ENCODE measurements at places on chromosomes 2 and 18.

GRCh38 chr2:224039770-224040440, 819 bp upstream of the SERPINE2 start:
- no peak for DNase-seq

DNA sequence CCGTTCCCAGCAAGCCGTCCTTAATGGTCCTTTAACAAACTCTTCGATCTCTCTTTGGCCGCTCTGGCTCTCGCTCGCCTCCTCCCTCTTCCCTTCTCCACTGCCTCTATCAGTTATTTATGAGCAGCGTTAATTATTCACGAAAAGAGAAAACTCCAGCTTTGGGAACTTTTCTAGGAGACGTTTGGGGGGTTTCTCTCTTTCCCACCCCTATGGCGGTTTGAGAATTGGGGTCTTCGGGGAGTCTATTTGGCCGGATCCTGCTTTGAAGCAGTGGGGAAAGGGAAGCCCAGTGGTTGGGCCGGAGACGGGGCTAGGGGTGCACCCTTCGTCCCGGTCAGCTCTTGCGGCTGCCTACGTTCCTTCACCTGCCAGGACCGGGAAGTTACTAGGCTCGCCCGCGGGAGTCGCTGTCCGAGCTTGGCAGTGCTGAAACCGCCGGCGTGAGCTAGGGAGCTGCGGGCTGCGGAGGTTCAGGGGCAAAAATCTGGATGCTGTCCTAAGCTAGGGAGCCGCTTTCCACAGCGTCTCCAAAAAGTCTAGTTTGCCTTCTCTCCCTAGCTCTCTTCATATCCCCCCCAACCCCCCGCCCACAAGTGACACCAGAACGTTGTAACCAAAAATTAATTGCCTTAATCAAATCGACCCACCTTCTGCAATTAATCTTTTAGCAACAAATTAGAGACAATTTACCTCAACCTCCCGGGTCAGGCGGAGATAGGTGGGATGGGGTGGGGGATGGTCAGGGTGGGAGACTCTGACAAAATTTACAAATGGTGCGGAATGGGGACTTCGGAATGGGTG, 8.9 kb upstream of the SKOR2 start:
- no peak for DNase-seq

DNA sequence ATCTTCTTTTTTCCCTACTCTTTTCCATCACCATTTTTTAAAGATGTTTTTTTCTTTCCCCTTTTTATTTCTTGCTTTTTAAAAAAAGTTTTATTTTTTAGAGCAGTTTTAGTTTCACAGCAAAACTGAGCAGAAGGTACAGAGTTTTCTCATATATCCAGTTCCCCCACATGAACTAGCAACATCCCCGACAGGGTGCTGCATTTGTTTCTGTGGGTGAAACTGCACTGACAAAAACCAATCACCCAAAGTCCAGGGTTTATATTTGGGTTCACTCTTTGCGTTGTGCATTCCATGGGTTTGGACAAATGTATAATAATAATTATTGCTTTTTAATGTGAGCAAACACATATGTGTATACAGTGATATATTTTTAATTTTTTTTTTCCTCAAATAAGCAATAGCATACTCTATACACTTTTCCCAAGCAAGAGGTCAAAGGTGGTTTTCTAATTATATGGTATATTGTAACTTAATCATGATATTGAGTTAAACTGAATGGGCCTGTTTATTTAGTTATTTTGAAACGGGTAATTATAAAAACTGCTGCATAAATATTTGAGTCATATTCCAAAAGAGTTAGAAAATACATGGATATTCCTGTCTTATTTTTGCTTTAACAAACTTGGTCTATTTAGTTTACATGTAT, 50.3 kb downstream of the NCK2 start:
- DNase-seq = no peak

DNA sequence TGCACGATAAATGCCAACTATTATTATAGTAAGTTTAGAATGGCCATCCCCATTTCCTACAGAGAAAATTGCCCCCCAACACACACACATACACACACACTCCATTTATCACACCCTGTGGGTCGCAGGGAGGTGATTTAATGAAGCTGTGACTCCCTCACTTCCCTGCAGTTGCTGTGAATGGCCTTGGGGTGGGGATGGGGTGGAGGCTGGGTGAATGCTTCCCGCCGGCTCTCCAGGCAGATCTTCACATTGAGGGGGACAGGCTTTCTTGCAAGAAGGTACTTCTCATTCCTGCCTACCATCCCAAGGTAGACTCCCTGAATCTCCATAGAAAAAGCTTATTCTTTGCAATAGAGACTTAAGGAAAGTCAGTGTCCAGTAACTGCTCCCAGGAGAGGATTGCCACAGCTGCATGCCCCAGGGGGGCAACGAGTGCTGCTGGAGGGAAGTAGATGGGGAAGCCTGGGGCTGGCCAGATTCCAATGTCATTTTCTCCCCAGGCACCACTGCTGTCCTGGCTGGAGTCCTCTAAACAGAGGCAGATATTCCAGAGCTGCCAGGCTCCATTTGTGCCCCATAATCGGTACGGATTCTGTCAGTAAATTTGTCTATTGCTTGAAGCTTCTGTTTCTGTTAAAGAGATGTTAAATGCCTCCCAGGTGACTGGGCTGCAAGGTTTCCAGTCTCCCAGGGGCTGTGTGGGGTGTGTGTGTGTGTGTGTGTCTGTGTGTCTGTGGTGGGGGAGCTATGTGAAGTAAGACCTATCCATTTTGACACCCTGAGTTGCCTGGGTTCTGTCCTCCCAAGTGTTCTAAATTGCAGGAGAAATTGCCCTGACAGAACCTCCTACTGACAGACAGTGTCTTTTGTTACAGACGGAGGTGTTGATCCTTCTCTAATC, 265.5 kb downstream of the SRBD1 start:
- DNase-seq = no peak

- no peak for DNase-seq
Observed at GRCh38 chr2:145691659-145692058, 1171.7 kb upstream of the ZEB2 start.

- DNase-seq = no peak
Observed at GRCh38 chr2:78984386-78984785, 41.1 kb upstream of the REG3G start.

- DNase-seq = no peak
Observed at GRCh38 chr2:113148606-113149552, 21.5 kb downstream of the IL1RN start.

- no peak for DNase-seq
Observed at GRCh38 chr2:75030218-75031009, 72.0 kb downstream of the POLE4 start.

GRCh38 chr2:126749537-126749936, 93.6 kb downstream of the GYPC start:
- DNase-seq = no peak

DNA sequence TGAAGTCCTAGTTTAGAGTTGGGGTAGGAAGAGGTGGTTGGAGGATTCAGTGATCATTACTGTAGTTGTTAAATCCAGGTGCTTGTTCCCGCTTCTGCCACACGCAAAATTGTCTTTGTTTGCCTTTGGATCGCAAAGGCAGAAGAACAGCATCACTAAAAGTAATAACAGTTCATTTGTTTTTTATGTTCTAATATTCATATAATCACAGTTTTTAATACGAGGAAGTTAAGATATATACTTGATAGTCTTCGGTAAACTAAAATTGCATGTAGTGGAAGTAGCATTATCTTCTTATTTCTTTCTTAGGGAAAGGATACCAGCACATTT, 365 bp downstream of the NDUFB3 start:
- DNase-seq = no peak

GRCh38 chr2:120768112-120769048, 32.7 kb downstream of the GLI2 start:
- no peak for DNase-seq

- no peak for DNase-seq
Observed at GRCh38 chr2:112836163-112836560, 417 bp downstream of the IL1B start.

DNA sequence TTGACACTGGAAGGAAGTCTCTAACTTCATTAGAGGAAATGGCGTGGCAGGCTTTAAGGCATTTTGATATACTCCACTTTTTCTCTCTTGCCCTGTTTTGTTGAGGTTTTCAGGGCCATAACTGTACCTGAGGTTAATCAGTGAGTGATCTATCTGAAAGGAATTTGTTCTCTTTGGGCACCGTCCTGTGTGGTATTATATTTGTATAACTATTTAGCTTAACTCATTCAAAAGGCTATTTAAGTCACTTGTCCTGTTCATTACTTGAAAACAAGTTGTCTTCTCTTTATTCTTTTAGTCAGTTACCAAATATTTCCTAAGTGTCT, 180.4 kb downstream of the NEDD4L start:
- DNase-seq = no peak

- DNase-seq = no peak
Observed at GRCh38 chr18:6979954-6980353, 137.6 kb downstream of the LAMA1 start.

- no peak for DNase-seq
Observed at GRCh38 chr2:64649013-64649484, 4.7 kb downstream of the SERTAD2 start.

DNA sequence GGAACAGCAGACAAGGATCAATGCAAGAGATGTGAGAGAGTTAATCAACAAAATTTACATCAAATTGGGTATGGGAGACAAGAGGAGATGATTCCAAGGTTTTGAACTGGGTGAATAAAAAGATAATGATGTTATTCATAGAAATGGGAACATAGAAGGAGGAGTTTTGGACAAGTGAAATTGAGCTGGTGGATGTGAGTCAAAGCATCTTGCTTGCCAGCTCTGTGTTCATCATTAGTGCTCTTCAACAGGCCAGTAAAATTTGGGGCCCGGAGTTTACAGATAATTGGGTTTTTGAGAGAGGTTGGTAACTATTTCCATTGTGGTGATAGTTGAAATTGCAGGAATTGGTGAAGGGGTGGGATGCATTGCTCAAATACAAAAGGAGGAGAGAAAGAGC, 69.9 kb upstream of the CAVIN2 start:
- DNase-seq = no peak

- no peak for DNase-seq
Observed at GRCh38 chr18:72648481-72648960, 104.4 kb upstream of the CBLN2 start.

DNA sequence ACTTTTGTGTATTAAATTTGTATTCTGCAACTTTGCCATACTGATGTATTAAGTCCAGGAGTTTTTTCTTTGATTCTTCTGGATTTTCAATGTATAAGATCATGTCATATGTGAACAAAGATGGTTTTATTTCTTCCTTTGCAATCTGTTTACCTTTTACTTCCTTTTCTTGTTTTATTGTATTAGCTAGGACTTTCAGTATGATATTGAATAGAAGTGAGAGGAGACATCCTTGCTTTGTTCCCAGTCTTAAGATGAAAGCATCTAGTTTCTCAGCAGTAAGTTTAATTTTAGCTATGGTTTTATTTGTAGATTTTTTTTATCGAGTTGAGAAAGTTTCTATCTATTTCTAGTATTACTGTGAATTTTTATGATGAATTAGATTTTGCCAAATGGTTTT, 25.5 kb downstream of the VRK2 start:
- no peak for DNase-seq

DNA sequence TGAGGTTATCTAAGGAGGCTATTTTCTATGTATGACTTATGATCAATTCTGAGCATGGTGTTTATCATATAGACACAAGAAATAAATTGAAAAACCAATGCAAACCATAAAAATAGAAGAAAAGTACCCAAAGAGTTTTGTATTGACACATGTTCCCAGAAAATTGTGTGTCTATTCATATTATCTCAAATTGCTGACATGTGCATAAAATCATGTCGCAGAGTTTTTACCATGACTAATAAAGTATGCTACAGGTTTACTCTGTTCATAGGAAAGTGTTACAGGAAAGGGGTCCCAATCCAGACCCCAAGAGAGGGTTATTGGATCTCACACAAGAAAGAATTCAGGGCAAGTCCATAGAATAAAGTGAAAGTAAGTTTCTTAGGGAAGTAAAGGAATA, 290.7 kb upstream of the NRXN1 start:
- DNase-seq = no peak

GRCh38 chr18:54187372-54187771, 37.1 kb downstream of the MBD2 start:
- DNase-seq = no peak

GRCh38 chr2:11203480-11203879, 48.2 kb downstream of the SLC66A3 start:
- DNase-seq = no peak

- no peak for DNase-seq
Observed at GRCh38 chr2:221517696-221518151, 54.4 kb downstream of the EPHA4 start.

DNA sequence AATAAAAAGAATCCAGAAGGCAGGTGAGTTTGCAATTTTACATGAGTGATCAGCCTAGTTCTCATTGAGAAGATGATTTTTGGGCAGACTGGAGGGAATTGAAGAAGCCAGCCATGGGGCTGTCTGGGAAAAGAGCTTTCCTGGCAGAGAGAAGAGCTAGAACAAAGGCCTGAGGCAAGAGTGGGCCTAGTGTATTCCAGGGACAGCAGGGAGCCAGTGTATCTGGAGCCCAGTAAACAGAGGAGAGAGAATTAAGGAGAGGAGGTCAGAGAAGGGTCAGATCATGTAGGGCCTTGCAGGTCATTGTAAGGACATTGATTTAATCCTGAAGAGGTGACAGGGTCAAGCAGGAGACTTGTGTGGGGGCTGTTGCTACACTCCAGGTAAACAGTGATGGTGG, 195.8 kb downstream of the SATB2 start:
- DNase-seq = no peak

DNA sequence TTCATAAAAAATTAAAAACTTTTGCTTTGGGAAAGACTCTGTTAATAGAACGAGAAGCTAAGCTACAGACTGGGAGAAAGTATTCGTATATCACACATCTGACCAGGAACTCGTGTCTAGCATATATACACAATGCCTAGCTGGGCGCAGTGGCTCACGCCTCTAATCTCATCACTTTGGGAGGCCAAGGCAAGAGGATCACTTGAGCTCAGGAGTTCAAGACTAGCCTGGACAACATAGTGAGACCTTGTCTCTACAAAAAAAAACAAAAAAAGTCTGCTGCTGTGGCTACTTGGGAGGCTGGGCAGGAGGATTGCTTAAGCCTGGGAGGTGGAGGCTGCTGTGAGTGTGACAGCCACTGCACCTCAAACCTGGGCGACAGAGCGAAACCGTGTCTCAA, 46.6 kb downstream of the EPB41L5 start:
- peak; percentile 16 for DNase-seq

DNA sequence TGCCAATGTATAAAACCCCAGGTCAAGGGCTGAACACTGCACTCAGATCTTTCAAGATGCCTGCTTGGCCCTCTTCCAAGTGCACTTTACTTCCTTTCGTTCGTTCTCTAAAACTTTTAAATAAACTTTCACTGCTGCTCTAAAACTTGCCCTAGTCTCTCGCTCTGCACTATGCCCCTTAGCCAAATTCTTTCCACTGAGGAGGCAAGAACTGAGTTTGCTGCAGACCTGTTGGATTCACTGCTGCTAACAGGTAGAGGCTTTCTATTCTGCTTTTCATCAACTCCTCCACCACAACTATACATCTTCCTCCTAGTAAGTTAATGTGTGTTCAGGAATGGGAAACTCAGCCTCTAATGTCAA, 467.9 kb downstream of the MBD2 start:
- DNase-seq = no peak

Data from NCI-H774 (cell line).